Iris pigment epithelial cell (primary cell): ENCODE measurements at places on chromosomes 2 and 18.

GRCh38 chr18:58606236-58606635 is 22.7 kb downstream of the ALPK2 start:
- DNase-seq: no peak

- peak; percentile 90 for DNase-seq
Observed at GRCh38 chr18:10121786-10122515, 208.1 kb downstream of the VAPA start.

GRCh38 chr2:143401861-143402260 is 272.6 kb downstream of the ARHGAP15 start:
- no peak for DNase-seq

- no peak for DNase-seq
Observed at GRCh38 chr2:130875935-130876334, 39.2 kb downstream of the ARHGEF4 start.

- peak; percentile 12 for DNase-seq
Observed at GRCh38 chr2:44529448-44529847, 167.7 kb downstream of the CAMKMT start.

- DNase-seq: peak; percentile 54
Observed at GRCh38 chr18:44725300-44726058, 44.8 kb downstream of the SETBP1 start.

DNA sequence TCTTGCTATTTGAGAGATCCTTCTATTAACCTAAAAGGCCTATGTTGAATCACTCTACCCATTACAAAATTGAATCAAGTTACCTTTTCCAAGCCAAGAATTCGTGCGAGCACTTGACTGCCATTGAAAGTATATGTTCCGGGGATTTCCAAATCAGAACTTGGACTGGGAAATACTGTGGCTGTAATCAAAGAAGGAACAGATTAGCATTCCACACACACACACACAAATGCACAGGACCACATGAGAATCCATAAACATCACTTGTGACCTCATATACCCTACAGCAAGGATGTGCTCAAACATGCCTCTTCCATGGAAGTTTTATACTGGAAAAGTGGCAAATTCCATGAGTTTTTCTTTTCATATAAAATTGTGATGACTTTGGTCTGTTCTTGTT is 86.0 kb downstream of the ABCA12 start:
- no peak for DNase-seq

- no peak for DNase-seq
Observed at GRCh38 chr18:2918761-2919550, 72.2 kb downstream of the EMILIN2 start.

DNA sequence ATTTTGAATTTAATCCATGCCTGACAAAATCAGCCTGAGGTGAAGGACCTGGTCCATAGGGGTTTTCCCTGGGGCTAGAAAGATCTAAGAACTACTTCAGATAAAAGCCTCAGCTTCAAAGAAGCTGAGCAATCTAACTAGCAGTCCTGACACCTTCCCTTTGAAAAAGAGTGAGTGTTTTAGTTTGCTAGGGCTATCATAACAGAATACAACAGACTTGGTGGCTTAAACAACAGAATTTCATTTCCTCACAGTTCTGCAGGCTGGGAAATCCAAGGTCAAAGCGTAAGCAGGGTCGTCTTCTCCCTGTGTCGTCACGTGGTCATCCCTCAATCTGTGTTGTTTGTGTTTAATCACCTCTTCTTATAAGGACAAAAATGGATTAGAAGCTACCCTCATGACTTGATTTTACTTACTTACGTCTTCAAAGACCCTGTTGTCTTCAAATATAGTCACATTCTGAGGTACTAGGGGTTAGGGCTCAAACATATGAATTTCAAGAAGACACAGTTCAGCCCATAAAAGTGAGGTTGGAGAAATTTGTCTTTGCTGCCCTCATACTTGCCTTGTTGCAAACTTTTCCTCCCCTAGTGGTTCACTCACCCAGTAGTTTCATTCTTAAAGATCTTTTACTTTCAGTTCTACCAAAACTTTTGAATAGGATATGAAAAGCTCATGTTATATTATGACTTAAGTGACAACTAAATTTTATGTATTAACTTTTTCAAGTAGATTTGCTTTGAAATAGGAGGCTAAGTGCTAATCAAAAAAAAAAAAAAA is 673.8 kb downstream of the ARHGAP15 start:
- DNase-seq: no peak

DNA sequence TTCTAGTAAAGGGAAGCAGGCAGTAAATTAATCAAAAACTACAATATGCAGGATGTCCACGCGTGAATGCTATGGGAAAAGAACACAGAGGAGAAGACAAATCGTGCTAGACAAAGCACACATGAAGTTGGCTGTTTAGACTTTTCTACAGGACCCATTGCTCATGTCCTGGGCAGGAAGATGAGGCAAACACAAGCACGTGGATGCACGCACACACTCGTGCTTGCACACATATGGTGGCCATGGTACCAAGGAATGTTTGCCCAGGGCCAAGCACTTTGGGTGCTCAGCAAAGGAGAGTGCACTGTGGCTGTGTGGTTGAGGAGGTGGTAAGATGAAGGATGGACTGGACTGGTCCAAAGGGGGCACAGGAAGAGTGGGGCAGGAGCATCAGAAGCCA is 80.2 kb upstream of the MCFD2 start:
- DNase-seq: no peak

GRCh38 chr2:36549165-36549574 is 48.8 kb downstream of the FEZ2 start:
- peak; percentile 32 for DNase-seq

DNA sequence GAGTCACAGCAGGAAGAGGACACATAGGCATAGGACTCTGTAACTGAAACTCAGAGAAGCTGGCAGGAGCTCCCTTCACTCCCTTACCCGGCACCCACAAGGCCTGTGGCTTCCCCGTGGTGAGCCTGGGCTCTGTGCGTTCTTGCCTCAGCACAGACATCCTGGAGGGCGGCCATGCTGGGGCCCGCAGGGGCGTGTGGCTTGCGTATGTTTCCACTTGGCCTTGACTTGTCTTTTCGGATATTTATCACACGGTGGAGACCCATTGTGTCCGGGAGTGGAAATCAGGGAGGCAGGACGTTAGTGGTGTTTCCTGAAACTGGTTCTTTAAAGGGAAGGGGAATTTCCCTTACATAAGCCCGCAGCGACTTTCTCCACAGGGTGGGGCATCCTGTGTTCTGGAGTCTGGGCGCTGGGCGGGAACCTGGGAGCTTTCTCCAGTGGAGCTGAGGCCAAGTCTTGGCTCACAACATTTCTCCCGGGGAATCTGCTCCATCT is 49.9 kb upstream of the EML6 start:
- DNase-seq: no peak

DNA sequence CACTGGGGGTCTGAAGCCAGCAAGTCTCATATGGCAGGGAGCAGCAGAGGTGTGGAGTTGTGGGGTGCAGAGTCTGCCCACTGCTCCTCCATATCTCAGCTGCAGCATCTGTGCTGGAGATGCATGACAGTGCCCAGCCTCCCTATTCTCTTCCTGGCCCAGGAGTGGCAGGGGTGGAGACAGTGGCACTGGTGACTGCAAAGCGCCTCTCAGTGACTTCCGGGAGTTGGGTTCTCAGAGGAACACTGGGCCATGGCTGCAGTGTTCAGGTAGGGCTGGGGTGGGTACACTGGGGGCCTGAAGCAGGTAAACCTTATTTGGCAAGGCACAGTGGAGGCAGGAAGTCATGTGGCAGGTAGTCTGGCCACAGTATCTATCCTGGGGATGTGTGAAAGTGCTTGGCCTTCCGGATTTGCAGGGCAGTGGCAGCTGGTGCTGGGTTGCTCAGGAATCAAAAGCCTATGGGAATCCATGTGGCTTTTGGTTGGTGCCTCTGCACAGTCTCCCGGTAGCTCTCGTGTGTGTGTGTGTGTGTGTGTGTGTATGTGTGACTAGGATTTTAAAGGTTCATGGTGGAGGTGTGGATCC is 60.3 kb upstream of the THUMPD2 start:
- no peak for DNase-seq

DNA sequence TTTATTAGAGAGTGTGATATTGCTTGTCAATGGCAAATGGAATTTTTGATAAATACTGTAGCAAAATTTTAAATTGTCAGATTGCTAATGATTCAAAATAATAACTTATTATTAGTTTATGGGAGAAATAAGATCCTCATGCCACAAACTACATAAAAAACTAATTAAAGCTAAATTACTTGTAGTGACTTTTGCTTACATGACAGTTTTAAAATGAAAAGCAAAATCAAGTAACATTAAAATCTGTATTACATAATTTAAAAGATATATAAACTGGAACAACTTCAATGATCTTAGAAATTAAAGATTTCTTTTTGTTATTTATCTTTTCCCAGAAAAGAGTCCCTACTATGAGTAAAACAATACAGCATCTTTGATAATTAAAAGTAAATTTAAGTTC is 17.7 kb upstream of the RND3 start:
- DNase-seq: no peak

DNA sequence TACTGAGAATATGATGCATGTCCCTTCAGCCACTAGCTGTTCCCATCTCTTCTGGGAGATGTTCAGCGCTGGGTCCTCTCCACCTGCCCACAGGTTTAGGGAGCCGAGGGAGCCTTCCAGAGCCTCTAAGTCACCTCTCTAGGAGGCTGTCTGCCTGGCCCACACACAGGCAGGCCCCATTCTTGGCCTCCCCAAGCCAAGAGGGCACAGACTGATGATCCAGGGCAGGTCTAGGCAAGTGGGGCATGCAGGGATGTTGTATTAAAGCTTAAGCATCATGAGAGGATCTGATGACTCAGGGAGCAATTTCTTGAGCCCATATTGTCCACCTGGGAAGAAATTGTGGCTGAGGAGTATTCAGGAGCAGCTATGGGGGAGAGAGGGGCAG is 19.9 kb downstream of the TMSB10 start:
- no peak for DNase-seq

- DNase-seq: peak; percentile 96
Observed at GRCh38 chr2:48483916-48484315, 46.0 kb upstream of the STON1 start.

- DNase-seq: peak; percentile 89
Observed at GRCh38 chr2:179332903-179333302, 68.3 kb upstream of the SESTD1 start.

GRCh38 chr2:62334440-62335058 is 138.6 kb downstream of the B3GNT2 start:
- DNase-seq: no peak
